ENCODE measurements at places on chromosomes 1 and 21.

DNA sequence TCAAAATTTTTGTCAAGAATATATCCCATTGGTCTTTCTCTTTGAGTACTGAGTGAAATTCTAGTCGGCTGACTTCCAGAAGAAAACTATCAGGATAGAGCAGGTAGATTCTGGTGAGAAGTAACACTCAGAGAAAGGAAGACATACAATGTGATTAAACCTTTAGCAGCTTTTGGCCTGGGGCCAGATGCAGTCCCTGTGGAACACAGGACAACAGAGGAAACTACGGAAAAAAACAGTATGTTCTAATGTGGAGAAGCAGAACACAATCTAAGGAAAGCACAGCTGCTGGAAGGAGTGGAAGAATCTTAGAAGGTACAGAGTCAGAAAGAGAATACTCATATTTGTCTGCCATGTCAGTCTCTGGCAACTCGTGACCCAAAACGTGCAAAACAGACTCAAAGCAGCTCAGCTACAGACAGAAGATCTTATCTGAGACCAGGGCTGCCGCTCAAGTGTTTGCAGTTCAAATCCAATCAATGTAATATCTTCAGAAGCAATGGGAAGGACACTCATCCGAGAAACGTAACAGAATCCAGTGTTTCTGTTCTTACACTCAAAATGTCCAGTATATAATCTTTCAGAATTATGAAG is 283.8 kb downstream of the MRPL39 start:
- no peak for DNase-seq

DNA sequence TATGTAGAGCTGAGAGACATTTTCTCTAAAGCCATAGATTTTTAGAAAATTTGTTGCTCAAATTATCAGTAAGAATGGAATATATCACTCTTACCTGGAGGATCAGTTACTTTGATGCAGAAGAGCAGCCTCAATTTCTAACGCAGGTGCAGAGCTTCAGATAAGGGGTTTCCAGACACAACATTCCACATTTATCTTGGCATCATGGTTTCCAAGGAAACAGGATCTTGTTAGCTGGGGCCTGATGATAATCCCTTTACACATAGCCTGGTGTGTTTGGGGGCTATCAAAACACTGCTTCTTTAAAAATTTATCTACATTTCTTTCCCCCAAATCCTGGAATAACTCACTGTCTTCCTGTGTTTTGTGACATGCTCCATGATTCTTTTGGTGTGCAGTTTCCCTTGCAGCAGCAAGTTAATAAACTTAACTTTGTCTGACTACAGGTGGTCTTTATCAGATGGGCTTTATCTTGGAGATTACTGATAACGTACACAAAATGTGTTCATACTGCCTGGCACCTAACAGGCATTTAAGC is 2.7 kb upstream of the STX12 start:
- no peak for DNase-seq

GRCh38 chr1:66607458-66607857 is 73.5 kb downstream of the SGIP1 start:
- no peak for DNase-seq

GRCh38 chr21:33750017-33750416 is 107.7 kb downstream of the ITSN1 start:
- DNase-seq: no peak

Measured in bone marrow (tissue), 2 donors.